Stimulated activated CD4-positive, alpha-beta T cell treated with anti-CD3 and anti-CD28 coated beads, TNF-alpha, amount 100 ng/mL, for 4 hours (primary cell): ENCODE measurements at places on chromosomes 7 and 10.

DNA sequence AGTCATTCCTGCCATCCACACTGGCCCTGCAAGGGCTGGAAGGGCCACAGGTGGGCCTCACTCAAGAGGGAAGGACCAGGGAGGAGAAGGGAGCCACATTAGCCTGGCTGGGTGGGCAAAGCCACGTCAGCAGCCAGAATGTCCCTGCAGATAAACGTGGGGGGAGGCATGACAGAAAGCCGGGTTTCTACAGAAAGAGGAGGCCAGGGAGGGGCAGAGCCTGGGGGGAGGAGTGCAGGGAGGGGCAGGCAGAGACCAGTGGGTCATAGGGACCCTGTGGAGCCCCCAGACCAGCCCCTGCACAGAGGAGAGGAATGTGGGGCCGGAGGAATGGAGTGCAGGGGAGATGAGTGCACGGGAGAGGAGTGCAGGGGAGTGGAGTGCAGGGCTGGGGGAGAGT lies 590.2 kb downstream of the PTPRN2 start:
- DNase-seq, result no peak

GRCh38 chr7:17965603-17966002 lies 25.3 kb upstream of the SNX13 start:
- DNase-seq, result no peak

GRCh38 chr7:150686030-150686631 lies 625 bp downstream of the GIMAP2 start:
- no peak for DNase-seq

DNA sequence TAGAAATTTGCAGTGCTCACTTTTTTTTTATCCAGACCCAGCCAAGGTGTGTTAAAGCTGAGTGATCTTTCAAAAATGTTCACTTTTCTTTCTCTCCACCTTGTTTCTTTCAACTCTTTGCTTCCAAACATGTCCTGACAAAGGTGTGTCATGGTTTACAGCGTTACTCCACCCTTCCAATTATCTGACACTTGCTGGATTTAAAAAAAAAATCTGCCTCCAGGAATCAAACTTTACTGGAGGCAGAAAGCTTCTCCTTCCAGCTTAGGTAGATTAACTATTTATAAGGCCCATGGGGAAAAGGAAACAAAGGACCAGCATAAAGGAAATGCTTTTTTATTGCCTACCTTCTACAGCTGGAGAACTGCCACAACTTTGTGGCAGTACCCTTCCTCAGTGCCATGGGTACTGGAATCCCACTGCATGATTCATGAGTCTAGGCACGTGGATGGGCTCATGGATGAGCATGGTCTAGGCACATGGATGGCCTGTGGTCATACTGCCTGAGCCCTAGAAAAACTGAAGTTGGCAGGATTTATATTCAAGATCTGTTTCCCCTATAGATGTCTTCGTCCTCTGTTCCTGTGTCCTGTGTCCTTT lies at the start of gene COL17A1:
Gene COL17A1 (minus strand): TSS at position 80 of the 600 bp plus-strand sequence. CDS start 5,207 bp downstream, outside the sequence.
- DNase-seq, result no peak

DNA sequence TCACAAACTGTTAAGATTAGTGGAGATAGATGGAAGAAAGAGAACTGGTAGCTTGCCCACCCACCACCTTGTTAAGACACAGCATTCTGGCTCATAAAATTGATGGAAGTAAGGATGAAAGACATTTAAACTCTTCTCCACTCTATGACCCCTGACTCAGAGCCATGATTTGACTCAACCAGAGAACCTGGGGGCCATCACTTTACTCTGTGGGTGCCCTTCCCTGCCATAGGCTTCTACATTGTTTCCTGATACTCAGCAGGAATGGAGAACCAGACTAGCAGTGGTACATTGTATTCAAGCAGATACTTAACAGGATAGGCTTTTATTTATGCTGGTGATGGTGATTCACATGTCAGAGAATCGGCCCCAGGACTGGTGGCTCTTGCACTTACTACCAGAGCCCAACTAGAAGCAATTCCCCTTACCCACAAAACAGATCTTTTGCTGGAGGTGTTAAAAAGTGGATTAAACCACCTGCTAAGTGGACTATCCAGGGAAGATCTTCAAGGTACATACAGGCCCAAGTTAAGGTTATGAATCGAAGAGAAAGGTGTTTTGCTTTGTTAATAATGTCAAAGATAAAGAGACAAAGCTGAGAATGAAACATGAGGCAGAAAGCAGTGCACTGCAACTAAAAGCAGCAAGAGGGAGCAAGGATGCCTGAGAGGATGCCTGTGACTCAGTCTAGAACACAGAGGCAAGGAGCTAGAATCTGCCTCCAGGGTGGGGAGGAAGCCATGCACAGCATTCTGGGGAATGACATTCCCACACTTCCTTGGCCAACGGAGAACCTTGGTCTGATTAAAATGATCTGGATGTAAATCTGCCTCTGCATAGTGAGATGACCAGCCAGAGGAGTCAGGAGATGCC lies 36.0 kb upstream of the GLI3 start:
- no peak for DNase-seq

- no peak for DNase-seq
Observed at GRCh38 chr10:126104767-126105166, 208.4 kb downstream of the FANK1 start.

GRCh38 chr7:93889261-93889660 lies 1.3 kb downstream of the TFPI2 start:
- no peak for DNase-seq

- no peak for DNase-seq
Observed at GRCh38 chr10:75426880-75427279, 4.5 kb upstream of the LRMDA start.

DNA sequence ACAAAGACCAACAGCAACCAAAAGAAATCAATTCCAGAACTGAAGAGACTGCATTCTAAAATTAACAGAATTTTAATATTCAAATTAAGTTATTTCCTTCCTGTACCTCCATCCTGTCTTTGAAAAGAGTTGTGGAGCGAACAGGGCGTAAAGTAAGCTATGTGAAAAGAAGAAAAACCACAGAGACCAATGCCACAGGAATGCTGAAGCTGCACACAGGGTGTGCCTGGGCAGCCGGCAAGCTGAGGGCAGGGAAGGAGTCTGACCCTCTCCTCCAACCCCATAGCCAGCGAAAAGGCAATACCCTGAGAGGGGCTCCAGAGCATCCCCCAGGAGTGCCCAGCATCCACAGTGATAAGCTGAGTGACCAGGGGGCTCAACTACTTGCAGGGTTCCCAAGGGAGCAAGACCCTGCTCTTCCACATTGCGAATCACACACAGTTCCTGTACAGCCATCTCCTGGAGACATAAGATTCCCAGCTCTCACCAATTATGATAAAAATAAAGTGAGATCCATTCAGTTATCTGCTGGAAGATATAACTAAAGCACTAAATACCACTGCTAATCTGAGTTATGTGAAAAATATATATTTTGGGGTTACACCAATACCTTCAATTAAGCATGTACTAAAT lies 93.8 kb downstream of the PARD3 start:
- no peak for DNase-seq

DNA sequence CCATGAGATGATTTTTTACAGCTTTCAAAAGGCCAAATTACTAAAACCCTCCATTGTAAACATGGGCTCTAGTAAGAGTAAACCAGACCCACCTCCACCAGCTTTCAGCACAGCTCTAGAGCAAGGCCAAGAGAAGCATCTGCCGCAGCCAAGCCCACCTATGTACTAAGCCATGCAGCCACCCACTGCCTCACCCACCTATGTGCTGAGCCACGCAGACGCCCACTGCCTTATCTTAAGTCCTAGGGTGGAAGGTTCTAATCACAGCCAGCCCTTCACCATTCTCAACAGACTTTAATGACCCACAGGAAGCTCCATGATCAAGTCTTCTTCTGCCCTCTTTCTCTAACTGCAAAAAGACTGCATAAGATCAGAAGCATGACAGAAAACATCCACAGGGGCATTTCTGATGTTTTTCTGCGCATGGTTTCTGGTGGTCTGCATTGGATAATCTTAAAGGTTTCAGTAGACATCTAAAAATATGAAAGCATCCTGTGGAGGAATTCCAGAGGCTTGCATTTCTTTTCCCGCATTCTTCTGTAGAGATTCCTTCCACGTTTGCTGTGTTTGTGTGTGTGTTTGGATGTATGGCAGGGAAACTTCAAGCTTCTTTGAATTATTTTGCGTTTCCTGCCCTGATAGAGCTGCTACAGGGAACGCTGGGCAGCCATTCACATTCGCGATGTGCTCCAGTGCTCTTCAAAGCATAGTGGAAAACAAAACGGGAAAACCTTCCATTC lies 286.1 kb upstream of the KLF6 start:
- no peak for DNase-seq

- DNase-seq, result no peak
Observed at GRCh38 chr10:58952747-58953466, 223.5 kb upstream of the PHYHIPL start.

DNA sequence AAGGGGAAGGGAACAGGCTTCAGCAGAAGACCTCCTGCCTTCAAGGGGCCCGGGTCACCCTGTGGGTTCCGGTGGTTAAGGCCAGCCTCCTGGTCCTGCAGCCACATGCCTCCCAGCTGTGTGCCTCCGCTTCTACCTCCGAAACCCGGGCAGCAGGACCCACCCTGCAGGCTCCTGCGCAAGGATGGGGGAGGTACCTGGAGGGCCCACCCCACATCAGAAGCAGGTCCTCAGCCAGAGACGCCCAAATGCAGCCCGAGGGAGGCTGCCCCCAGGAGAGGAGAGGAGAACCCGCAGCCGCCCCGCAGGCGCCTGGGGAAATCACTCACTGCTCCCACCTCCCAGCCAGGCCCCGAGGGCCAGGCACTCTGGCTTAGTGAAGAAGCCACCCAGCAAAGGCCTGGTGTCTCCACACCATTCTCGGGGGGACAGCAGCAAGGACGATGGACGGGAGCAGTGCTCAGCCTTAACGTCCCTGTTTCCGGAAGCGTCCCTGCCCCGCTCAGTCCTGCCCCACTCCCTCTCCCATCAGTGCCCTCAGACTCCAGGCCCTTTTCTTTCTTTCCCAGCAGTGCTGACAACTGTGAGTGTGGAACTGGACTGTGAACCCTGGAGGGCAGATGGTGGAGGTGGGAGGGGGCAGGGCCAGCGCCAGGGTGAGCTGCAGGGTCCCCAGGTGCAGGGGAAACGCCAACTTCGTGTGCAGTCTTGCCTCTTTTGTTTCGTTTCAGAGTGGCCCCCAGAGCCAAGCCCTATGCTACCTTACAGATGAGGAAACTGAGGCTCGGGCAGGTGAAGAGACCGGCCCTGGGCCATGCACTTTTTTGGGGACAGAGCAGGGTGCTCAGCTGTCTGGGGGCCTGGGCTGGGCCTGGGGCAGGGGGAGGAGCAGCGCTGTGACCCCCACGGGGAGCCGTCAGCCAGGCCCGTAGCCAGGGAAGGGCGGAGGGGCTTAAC lies 138.0 kb downstream of the FAM53B start:
- DNase-seq, result no peak

DNA sequence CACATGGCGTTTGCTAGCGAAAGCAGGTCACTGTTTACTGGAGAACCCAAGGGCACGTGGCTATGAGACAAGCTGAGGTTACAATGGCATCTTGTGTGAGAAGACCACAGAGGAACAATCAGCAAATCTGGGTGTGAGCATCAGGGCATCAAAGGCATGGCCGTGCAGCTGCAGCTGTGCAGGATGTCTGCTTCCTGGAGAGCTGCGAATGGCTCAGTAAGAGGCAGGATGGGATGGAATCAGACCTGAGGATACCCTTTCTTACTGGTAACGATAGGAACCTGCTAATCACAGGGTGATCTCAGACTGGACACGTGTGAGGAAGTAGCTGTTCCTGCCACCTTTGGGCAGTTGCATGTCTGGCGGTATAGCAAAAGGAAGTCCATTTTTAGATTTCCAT lies 119.5 kb downstream of the RNF216 start:
- DNase-seq, result no peak

- no peak for DNase-seq
Observed at GRCh38 chr10:58026036-58026435, 241.7 kb downstream of the IPMK start.

- DNase-seq, result no peak
Observed at GRCh38 chr7:134763960-134764359, 15.5 kb upstream of the CALD1 start.
